ENCODE measurements at places on chromosomes 5 and 9. TPM values are rescaled to one million over a fixed set of nuclear protein-coding genes. Genes with fewer than 3 reads are reported as not detected.

Gene MZB1
- total RNA-seq: 3.3 TPM

Gene SCGB3A2
- not detected for total RNA-seq

Gene SHISAL2B
- total RNA-seq: not detected

Gene KCNIP1
- not detected for total RNA-seq

Gene PDLIM4
- 26.9 TPM for total RNA-seq

Gene PLAC8L1
- total RNA-seq: 0.52 TPM

All from esophagus mucosa (tissue), 1 donor.